ENCODE measurements at places on chromosomes 7 and 10.
A peak's percentile ranks its signal among the peaks of the same experiment; 100 is the strongest.

GRCh38 chr10:64476506-64476905 is 955.3 kb downstream of the REEP3 start:
- DNase-seq: no peak

GRCh38 chr7:133830081-133830480 is 297.1 kb upstream of the LRGUK start:
- no peak for DNase-seq

- no peak for DNase-seq
These were observed 125.1 kb downstream of the PLXNA4 start for GRCh38 chr7:132451161-132451560.

DNA sequence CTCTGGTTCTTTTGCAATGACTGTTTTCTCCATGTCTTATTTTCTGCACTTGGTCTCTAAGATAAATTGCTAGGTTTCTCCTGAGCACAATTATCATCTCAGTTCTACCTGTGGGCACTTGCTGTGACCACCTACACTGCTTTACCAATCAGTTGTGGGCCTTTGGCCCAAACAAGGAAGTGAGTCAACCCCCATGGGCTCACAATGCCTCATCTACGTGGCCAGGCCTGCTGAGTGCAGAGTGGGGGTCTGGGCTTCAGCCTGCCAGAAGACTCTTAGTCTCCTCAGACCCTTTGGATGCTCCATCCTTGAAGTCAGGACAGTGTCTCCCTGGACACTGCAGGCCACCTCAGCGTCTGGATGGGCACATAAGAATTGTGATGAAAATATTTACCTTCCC is 20.3 kb downstream of the SCART1 start:
- DNase-seq: no peak

- DNase-seq: no peak
These were observed 274.7 kb downstream of the USP6NL start for GRCh38 chr10:11336722-11337162.

DNA sequence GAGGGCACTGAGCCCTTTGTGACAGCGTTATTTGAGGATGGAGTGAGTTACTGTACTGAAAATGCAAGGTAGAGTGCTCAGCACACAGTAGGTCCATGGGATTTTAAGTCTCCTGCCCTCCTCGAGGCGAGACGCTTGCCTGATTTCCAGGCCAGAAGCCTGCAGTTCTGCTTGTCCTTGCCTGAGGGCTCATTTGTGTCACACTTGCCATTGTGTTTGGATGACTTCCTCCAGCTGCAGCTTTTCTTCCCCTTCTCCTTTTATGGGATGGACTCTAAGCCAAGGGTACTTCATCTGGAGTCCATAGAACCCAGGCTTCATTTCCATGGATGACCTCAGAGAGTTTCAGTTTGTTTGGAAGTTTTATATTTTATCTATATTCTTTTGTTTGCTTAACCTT is 304.2 kb upstream of the BMPER start:
- no peak for DNase-seq

DNA sequence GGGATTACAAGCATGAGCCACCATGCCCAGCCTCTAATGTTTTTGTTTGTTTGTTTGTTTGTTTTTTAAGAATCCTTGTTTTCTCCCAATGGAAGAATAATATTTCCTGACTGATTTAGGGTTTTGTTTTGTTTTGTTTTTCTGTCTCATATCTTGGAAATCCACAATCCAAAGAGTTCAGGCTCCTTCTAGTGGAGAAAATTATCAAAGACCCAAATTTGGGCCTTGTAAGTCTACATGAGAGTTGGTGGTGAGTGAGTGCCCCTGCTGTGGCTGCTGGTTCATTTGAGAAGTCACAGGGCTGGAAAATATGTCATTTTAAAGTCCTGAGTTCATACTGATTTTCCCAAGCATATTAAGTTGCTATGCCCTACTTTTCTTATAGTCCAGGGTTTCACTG is 33.5 kb upstream of the KLHL7 start:
- DNase-seq: no peak

- DNase-seq: peak; percentile 99
These were observed at the start of gene PFKFB3 for GRCh38 chr10:6202684-6203330. PFKFB3 (plus strand) TSS chr10:6202932; CDS start chr10:6203261, 329 bp downstream.

DNA sequence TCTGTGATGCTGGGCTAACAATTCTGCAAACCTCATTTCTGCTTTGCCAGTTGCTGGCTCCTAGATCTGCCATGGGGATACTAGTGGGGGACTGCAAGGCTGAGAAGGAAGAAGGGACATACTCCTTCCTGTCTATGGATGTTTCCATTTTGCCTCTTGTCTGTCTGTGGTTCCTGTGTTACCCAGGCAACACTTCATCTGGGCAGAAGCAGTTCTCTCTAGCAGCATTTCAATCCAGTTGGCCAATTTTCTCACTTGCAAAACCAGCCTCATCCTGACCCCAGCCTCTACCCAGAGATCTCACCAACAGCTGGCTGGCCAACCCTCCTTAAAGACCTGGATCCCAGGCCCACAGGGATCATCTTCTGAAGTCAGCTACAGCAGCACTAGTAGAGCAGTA is 131.7 kb downstream of the DOCK4 start:
- DNase-seq: no peak

GRCh38 chr7:55030314-55030713 is 11.5 kb downstream of the EGFR start:
- DNase-seq: no peak

GRCh38 chr7:33487998-33488682 is 358.8 kb downstream of the BBS9 start:
- DNase-seq: no peak

GRCh38 chr10:7944215-7944480 is 110.3 kb upstream of the GATA3 start:
- DNase-seq: no peak

DNA sequence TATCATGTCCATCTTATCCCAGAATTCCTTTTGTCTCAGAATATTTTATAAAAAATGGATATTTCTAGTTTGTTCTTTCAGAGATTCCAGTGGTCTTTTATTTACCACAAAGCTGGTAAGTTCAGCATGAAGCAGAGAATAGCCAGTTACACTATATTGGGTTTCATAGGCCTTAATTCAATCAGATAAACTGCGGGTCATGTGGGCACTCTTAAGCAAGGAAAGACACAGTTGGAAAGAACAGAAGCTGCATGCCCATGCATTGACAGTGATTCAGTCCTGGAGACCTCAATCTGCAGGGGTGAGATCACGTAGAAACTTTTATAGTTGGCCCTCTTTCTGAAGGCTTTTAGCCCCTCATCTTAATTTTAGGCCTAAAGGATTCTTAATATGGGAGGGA is 281.3 kb upstream of the IGFBP3 start:
- no peak for DNase-seq

- no peak for DNase-seq
These were observed 69.3 kb upstream of the ADRA2A start for GRCh38 chr10:111007486-111007885.

GRCh38 chr10:32068569-32068968 is 12.3 kb upstream of the KIF5B start:
- no peak for DNase-seq

GRCh38 chr7:153170287-153170686 is 410.7 kb downstream of the ACTR3B start:
- no peak for DNase-seq

- no peak for DNase-seq
These were observed 119.4 kb downstream of the DIP2C start for GRCh38 chr10:569961-570627.

- no peak for DNase-seq
These were observed 37.2 kb downstream of the NKX6-2 start for GRCh38 chr10:132748545-132749370.

- no peak for DNase-seq
These were observed 115.8 kb upstream of the ANLN start for GRCh38 chr7:36273836-36274235.

- peak; percentile 31 for DNase-seq
These were observed 24.6 kb downstream of the NT5C2 start for GRCh38 chr10:103168438-103168837.

DNA sequence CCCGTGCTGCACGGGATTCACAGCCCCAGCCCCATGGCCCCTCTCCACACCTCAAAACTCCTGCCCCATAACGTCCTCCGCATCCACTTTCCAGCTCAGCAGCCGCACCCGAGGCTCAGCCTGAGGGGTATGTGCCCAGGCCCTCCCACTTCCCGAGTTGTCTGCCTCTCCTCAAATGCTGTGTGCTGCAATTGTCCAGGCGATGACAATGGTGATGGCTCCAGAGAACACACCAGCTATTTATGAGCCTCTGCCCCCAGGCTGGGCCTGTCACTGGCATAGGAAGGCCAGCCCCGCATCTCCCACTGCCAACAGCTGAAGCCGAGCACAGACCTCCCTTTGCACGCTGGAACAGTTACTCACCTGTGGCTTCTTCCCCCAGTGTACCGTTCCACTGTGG is 2.4 kb upstream of the LDB3 start:
- no peak for DNase-seq

DNA sequence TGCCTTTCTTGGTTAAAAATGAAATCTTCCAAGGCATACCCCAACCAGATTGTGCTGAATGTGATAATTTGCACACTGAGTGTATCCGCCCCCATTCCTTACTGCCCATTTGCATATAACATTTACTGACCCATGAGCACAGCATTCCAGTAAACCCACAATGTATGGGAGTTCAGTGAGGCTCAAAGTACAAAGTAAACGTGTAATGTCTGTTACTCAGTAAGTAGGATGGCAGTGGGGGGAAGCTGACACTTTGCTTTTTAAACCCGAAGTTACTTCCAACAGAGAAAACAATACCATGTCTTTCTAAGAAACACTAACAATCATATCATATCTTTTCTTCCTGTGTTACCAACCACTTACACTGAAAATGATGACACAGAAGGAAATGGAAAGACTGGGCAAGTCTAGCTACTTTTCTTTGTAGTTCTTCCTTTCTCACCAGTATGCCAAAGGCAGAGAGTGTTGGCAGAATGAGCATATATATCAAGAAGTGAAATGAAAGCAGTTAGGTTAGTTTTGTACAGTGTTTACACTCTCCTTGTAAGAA is 27.1 kb upstream of the SOSTDC1 start:
- no peak for DNase-seq

DNA sequence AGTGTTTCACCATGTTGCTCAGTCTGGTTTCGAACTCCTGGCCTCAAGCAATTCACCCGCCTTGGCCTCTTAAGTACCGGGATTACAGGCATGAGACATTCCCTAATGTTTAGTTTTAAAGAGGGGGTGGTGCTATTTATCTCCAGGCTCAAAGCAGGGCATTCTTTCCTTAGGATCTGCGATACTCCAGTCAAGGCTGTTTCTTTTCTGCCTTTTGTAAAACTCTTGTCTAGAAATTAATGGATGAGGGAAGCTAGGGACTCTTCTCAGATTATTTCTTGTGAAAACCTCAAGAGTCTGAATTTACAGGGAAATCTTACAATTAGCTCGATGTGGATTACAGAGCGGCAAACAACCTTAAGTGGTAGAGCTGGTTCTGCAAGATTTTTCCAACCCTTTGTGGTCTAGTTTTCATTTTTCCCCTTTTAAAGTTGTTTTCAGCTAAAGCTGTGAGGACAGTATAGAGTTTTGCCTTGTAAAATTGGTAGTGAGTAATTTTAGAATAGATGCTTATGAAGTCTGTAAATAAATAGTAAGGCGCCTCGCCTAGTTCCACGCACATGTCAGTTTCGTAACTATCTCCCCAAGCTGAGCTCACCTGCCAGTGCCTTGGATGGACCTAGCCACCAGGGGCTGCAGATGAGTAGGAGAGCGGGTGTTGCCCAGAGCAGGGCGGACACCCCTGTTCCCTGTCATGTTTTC is 53.1 kb downstream of the CUX1 start:
- no peak for DNase-seq

GRCh38 chr7:82210416-82211184 is 233.0 kb downstream of the CACNA2D1 start:
- DNase-seq: no peak

DNA sequence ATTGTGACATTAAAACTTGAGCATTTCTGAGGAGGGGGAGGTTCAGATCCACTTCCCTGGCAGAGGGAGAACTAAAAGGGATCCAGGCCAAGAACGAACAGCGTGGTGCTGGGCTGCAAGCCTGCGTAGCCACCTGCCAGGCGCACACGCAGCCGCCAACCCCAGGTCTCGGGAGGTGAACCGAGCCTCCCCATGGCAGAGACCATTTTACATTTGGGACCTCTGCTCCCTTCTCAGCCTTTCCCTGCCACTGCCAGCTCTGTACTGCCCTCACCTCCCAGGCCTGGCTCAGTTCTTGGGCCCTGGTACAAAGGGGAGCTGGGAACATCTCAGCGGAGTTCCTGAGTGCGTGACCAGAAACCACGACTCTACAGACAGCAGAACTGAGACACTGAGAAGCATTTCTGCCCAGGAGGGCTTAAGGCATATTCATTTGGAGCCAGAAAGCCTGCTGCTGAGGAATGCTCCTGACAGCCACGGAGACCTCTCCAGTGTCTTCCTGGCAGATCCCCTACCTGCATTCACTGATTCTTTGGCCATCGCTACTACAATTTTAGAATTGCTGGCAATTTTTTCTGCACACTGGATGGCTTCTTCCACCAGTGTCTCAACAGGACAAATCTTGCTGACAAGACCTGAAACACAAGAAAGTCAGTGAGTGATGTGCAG is 7.6 kb downstream of the ECHS1 start:
- DNase-seq: no peak

GRCh38 chr10:61891906-61892585 is 9.5 kb upstream of the ARID5B start:
- no peak for DNase-seq

DNA sequence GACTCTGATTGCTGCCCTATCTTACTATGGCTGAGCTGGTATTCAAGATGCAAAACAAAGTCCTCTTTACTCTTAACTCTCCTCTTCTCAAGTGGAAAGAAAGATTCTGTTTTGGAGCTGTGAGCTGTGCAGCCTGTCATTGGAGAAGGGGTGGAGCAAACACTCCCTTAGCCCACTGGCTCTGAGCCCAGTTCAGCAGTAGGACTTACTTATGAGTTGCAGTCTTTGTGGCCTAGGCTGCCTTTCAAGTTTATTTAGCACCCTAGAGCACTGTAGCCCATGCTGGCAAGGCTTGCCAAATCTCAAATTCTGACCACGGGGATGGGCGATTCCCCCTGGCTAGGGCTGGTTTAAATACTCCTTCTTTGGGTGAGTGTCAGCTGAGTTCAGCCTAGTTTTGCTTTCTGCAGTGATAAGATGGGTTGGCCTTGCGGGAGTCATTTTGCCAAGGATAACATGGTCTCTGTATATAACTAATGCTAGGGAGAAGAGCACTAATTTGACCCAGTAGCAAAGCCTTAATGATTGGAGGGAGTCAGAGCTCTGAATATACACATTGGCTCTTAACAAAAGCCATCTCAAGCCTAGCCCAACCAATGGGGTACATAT is 110.2 kb downstream of the MYO3A start:
- no peak for DNase-seq

GRCh38 chr7:66145400-66146104 is 30.9 kb downstream of the CRCP start:
- no peak for DNase-seq

- no peak for DNase-seq
These were observed 9.3 kb downstream of the PCLO start for GRCh38 chr7:83153419-83153818.
